ENCODE measurements at places on chromosomes 7 and 10.

GRCh38 chr10:75623310-75624093, 192.1 kb downstream of the LRMDA start:
- no peak for DNase-seq

- DNase-seq: no peak
Measured at GRCh38 chr7:138125119-138125518, 48.9 kb downstream of the AKR1D1 start.

DNA sequence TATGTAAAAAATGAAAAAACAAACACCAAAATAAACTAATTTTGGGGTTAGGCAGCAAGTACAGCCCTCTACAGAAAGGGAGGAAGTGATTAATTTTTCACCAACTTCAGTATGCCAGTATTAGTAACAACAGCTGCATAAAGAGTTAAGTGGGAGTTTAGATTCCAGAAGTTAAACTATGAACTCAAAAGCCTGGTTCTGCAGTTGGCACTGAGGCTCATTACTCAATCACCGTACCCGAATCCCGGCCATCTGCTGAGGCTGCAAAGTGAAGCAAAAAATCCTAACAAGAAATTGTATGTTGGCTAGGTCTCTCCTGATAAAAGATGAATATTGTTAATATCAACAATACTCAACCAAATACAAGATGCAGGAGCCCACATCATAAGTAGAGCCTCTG, 4.0 kb downstream of the NUDT5 start:
- no peak for DNase-seq

GRCh38 chr10:7233259-7233991, 177.4 kb downstream of the SFMBT2 start:
- DNase-seq: no peak

- no peak for DNase-seq
Measured at GRCh38 chr7:6170571-6171531, 101.6 kb downstream of the CYTH3 start.

Data from stimulated activated CD8-positive, alpha-beta memory T cell treated with anti-CD3 and anti-CD28 coated beads, Interleukin-12 subunit alpha, Interleukin-12 subunit beta, amount 100 ng/mL, for 4 hours (primary cell).